Kasumi-1 (cell line): ENCODE measurements at places on chromosomes 11 and 22.

DNA sequence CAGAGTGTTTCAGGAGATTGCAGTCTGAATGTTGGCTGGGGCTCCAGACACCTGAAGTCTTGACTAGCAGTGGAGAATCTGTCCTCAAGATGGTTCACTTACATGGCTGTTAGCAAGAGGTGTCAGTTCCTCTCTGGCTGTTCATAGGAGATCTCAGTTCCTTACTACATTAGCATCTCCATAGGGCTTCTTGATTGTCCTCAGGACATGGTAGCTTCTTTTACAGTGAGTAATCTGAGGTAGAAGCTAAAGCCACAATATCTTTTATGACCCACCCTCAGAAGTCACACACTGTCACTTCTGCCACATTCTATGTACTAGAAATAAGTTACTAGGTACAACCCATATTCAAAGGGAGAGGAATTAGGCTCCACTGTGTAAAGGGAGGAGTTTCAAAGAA lies 10.5 kb upstream of the PATL1 start:
- DNase-seq: no peak

GRCh38 chr11:36222831-36223635 lies 66.2 kb downstream of the COMMD9 start:
- no peak for DNase-seq

DNA sequence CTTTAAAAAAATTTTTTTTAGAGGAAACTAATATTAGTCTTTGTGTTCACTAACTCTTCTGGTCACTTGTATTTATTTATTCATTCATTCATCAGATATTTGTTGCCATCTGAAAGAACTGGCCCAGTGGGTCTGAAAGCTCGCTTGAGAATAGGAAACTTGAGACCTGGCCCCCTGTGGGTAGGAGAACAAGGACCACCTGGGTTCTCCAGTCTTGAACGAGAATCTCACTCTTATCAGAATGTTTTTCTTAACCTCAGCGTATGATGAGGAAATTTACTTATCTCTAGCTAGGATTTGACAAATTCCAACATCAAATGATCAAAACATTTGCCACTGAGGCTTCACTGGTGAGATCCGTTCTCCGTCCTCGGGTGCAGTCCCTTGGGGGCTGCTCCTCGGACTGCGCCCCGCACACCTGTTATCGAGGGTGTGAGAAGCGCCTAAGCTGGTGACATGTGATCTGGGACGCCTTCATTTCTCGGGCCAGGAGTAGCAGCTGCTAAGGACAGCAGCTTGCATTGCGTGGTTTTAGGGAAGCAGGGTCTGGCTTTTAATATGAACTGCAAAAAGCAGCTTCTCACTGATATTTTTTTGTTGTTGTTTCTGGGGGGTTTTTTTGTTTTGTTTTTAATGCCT lies 6.3 kb downstream of the C22orf31 start:
- no peak for DNase-seq

DNA sequence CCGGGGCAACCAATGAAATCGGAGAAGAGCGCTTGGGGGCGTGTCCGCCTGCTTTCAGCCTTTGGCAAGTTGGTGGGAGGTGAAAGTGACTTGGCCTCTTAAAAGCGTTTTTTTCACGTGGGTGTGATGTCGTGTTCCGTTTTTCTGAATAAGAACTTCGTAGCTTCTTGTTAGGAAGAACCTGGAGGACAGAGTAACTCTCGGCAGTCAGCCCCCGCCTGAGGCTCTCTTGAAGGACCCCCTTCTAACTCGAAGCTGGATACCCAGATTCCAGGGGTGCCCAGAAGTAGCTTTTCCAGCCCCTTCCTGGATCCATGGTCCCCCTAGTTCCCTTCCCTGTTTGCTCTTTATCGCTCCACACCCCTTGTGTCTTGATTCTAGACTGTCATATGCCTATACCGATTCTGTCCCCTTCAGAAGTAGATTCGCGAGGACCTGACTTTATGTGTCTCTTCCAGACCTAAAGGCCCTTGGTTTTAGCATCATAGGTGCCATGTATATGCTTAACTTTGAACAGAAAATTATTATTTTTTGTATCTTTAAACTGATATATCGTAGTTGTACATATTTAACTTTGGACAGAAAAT lies 915 bp upstream of the OSBP start:
- DNase-seq: peak; percentile 81

DNA sequence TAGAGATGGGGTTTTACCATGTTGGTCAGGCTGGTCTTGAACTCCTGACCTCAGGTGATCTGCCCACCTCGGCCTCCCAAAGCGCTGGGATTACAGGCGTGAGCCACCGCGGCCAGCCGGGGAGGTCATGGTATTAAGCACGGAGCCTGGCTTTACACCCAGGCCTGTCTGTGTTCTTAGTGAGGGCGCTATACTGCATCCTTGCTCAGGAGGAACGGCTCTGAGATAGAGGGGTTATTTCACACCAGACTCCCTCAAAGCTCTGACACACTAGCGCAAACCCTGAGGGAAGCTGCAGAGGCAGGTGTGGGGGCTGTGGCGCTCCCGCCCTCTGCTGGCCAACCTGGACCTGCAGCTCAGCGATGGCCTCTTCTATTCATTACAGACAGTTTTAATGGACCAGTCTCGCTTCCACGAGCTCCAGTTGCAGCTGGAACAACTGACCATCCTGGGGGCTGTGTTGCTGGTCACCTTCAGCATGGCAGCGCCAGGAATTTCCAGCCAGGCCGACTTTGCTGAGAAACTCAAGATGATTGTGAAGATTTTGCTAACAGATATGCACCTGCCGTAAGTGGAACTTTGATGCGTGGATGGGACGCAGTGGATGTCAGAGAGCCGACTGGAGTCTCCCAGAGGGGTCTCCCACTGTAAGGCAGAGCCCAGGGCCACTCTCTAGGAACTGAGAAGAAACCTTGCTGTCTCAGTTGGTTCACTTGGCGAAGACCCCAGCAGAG lies 26.2 kb downstream of the TCP11L1 start:
- DNase-seq: peak; percentile 72

- no peak for DNase-seq
These were observed 32.9 kb downstream of the CDON start for GRCh38 chr11:126029805-126030204.

GRCh38 chr11:130891326-130891725 lies 25.0 kb downstream of the SNX19 start:
- DNase-seq: no peak

DNA sequence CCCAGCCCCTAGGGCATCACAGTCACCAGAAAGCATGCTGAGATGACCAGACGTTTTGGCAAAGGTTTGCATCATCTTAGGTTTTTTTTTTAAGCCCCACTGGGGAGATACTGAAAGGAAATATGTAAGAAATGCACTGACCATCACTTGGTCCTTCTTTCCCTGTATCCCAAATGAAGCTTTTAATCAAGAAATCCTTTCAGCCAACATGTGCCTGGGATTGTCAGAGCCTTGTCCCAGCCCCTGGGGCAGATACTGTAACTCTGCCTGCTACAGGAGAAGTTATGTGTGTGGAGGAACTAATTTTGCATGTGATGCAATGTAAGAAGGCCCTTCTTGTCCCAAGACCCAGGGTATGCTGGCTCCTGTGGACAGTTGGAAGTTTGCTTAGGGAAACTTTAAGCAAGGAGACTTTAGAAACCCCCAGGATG lies 65.6 kb downstream of the PPFIBP2 start:
- no peak for DNase-seq

GRCh38 chr22:37244922-37245722 lies 1.1 kb upstream of the RAC2 start:
- DNase-seq: peak; percentile 66

DNA sequence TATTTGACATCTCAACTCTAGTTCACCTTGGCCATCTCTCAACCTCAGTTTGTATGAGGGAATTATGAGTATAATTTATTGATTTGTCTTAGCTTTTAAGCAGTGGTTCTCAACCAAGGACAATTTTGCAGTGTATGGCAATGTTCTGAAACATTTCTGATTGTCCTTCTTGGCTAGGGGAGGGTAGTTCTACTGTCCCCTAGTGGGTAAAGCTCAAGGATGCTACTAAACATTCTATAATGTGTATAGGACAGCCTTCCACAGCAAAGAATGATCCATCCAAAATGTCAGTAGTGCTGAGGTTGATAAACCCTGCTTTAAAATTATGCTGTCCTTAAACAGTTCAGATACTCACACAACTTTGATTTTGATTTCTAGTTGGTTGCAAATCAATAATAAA lies 78.1 kb upstream of the ALKBH3 start:
- DNase-seq: peak; percentile 59

DNA sequence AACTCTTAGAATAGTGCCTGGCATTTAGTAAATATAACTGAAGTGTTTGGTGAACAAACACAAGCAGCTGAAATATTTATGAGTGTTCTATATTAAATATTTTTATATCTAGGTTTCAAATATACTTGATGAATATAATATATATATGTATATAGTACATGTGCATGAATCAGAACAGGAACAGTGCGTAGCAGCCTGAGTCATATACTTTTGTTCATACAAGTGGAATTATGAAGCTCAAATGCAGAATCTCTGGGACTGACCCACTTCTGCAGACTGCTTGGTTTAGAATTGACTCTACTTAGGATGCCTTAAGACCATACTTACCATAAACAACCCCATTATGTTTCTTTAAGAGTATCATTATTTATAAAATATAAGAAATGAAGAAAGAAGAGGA lies 997.8 kb upstream of the RAG2 start:
- DNase-seq: no peak

GRCh38 chr22:44254811-44255210 lies 57.9 kb downstream of the SHISAL1 start:
- no peak for DNase-seq

- no peak for DNase-seq
These were observed at the start of gene CLMP for GRCh38 chr11:123195188-123196059. CLMP (minus strand) TSS chr11:123195248; CDS start chr11:123194940, 308 bp downstream.

DNA sequence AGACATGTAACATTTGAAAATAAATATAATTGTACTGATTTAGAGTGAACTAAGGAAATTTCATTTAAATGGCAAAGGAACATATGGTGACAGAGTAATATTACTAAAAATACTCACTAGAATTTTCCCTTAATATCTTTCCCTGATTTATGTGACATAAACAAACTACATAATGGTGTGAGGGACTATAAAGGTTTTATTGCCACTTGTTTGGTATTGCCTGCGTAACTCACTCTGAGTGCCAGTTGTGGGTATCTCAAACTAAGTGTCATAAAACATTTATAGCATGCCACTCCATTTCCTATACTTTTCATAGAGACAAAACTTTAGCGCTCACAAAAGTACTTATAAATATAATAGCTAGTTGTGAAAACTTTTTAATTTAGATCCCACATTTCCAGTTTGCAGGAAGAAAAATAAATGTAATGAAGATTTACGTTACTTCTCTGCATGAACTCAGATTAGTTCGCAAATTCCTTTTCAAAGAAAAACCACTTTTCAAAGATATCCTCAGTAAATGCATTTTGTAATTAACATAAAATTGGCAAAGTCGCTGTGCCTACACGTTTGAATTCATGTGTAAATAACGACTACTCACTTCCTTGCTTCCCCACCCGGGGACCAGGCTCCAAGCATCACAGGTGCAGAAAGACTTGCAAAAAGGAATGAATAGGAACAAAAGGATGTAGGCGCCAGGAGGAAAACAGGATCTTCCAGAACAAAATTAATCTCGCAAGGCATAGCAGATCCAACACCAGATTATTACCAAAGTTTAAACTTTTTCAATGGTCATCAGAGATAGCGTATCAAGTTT lies 1.6 kb upstream of the QSER1 start:
- no peak for DNase-seq

GRCh38 chr11:34292111-34292510 lies 65.7 kb downstream of the ABTB2 start:
- no peak for DNase-seq

DNA sequence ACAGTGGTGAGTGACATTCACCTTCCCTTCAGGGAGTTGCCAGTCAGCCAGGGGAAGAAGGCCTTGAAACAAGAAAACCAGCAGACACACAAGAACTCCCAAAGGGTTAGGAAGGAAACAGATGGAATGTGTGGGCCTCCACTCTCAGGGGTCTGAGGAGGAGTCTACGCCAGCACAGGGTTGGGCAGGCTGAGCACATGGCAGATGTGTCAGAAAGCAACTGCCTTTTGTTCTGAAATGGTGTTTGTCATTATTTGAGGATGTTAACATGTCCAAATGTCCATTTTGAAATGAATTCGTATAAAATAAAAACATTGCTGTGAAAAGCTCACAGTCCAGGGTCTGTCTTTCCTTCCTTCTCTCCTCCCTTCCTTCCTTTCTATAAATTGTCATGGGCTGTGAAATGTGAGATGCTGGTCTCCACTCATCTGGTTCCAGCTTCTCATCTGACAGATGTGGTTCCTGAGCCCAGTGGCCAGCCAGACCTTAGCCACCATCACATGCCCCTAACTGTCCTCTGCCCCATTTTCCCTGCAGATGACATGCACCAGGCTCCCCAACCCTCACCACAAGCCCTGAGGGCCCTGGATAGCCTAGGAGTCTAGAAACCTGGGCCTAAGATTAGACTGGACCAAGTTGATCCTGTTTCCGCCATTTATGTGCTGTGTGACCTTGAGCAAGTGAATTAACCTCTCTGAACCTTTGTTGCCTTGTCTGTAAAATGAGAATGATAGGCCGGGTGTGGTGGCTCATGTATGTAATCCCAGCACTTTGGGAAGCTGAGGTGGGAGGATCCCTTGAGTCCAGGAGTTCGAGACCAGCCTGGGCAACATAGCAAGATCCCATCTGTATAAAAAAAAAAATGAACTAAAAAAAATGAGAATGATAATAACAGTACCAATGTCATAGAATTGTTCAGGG lies 56.2 kb upstream of the CRYBB3 start:
- no peak for DNase-seq

DNA sequence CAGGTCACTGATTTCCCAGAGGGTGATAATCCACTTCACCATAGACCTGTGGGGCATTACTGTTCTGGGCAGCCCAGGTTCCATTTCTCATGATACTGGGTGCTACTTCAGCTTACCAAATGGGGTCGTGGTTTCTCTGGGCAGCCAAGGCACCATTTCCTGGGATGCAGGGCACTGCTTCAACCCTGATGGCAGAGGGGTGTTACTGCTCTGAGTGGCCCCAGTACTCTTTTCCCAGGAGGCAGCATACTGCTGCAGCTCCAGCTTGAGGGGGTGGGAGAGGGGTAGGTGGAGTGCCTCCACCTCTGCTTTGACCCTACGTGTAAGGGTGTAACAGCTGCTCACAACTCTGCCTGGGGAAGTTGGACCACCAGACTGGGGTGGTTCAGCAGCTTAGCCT lies 51.1 kb downstream of the PRMT3 start:
- no peak for DNase-seq

- no peak for DNase-seq
These were observed 1432.9 kb downstream of the BRD1 start for GRCh38 chr22:48394787-48395186.

DNA sequence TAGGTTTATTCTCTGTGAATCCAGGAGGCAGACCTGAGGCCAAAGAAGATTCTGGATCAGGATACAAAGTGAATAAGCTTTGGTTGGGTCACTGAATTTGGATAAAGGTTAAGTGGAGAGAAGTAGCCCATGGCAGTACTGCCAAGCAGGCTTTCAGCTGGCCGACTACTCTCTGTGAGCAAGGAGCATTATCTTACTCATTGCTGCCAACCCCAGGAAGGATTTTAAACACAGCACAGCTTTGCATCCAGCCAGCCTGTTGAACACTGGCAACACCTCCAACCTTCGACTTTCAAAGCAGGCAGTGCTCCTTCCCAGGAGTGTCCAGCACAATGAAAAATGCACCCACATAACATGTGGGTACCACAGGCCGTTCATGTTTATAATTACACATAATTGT lies 363.7 kb upstream of the SYN3 start:
- DNase-seq: no peak
